Left renal pelvis (tissue), 4 donors: ENCODE measurements at places on chromosomes 11 and 22.

GRCh38 chr11:57842873-57843272 lies 81.3 kb downstream of the CTNND1 start:
- DNase-seq: no peak

DNA sequence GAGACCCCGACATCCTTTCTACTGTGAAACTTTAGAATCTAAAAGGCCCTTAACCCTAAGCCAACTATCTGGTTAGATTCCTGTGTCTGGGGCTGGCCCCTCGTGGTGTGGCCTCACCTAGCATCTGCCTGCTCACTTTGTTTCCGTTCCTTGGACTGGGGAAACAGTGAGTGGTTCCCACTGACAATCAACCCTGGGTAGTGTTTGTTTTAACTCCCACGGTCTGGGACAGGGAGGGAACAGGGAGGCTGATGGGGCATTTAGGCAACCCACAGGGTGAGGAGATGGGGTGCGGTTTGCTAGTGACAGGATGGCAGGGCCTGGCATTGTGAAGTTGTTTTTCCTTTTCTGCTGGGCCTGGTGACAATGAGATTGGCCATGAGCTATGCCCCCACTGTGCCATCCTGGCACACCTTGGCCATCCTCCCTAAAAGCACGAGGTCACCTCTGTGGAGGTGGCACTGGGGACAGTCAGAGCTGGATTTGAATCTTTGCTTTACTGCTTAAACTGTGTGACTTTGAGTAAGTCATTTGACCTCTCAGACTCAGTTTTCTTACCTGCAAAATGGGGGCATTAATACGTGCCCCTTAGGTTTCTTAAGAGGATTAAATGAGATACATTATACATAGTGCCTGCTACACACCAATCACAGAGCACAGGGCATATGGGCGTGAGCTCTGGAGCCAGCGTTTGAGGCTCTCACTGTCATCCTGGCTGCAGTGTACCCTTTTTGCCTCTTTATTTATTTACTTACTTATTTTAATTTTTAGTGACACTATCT lies 31.4 kb downstream of the CHRDL2 start:
- no peak for DNase-seq

DNA sequence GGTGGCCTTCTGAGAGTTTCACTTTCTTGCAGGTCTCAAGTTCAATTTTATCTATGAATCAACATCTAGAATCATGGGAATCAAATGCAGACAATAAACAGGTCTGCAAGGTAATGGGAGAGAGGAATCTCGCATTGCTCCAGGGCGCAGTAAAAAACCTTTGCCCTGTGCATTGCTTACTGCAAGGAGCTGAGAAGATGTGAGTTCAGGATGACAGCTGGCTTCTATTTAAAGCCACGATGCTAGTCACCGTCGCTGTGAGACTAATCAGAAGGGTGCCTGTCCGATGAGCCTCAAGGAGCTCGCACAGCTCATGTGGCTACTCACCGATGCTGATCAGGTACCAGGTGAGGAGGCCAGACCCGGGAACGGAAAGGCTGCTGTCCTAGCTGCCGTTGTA lies 30.2 kb upstream of the APOA1 start:
- DNase-seq: no peak

- DNase-seq: no peak
Observed at GRCh38 chr22:27987557-27987956, 68.5 kb upstream of the PITPNB start.

DNA sequence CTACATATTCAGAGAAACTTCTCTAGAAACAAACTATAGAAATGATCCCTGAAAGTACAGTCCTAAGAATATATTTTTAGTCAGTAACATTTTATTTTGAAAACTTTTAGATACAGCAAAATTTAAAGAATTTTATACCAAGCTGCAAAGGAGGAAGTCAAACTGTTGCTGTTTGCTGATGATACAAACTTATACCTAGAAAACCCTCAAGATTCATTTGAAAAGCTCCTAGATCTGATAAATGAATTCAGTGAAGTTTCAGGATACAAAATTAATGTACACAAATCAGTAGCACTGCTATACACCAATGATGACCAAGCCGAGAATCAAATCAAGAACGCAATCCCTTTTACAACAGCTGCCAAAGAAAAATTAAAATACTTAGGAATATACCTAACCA lies 10.1 kb downstream of the ZBTB44 start:
- DNase-seq: no peak

DNA sequence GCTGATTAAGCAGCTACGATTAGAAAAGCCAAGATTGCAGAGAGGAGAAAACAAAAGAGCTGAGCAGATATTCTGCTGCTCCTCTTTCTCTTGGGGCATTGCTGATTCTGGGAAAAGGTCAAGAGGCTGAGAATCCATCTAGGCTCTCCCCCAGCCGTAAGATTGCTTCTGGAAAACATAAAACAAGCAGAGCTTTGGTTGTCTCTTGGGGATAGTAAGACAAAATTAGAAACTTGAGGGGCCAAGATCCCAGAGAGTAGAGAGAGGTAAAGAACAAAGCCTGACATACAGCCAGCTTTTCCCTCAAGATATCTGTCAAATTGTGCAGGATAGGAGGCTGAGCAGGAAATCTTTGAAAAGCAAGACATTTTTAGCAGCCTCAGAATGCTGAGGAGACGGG lies 158.2 kb downstream of the TTC28 start:
- no peak for DNase-seq

GRCh38 chr11:123473941-123474677 lies 44.0 kb downstream of the GRAMD1B start:
- no peak for DNase-seq

DNA sequence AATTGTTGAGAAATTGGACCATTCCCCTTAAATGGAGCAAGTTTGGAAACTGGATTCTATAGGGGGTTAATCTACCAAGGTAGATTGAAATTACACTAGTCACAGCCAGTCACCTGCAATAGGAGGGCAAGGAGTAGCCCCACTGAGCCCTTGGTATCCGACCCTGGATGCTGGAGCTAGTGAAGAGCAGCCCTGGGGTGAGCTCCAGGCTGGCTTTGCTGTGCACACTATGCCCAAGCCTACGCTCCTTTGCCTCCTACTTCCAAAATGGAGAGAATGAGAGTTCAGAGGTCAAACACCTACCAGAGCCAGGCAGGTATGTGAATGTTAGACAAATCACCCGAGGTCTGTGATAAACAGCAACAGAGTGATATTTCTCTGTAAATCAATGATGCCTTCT lies 23.7 kb downstream of the SNU13 start:
- no peak for DNase-seq

DNA sequence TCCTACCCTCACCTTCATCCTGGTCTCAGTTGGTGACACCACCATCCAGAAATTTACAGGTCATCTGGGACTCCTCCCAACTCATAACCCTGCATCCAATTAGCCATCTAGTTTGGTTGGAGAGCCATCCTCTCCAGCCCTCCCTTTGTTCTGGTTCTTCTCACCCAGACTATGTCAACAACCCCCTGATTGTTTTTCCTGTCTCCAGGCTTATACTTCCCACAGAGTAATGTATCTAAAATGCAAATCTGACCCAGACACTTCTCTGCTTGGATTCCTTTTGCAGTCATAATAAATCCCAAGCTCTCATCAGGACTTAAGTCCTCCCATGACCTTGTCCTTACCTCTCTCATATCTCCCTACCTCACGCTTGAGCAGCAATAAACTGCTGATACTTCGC lies 3.0 kb downstream of the TTC12 start:
- no peak for DNase-seq
